Mesangial cell (primary cell): ENCODE measurements at places on chromosomes 4 and X. TPM values are rescaled to one million over a fixed set of nuclear protein-coding genes. Genes with fewer than 3 reads are reported as not detected.

Gene GATA1
- not detected in 2 replicates for total RNA-seq

Gene PRSS12
- total RNA-seq: 0.51 and 0.65 TPM in 2 replicates

Gene TLR1
- total RNA-seq: under 0.01 and 0.49 TPM in 2 replicates

Gene GYPA
- not detected in 2 replicates for total RNA-seq

Gene CSAG3
- not detected in 2 replicates for total RNA-seq

Gene AMOT
- total RNA-seq: 8.1 and 18.4 TPM in 2 replicates

Gene MGAT4D
- total RNA-seq: not detected in 2 replicates

Gene TEC
- total RNA-seq: 0.33 and 1.5 TPM in 2 replicates

Gene MAGEA11
- not detected in 2 replicates for total RNA-seq

Gene HS6ST2
- total RNA-seq: 5.9 and 6.1 TPM in 2 replicates

Gene HSFX2
- total RNA-seq: 0.25 TPM in 1 of 2 replicates, not detected in the other

Gene POU3F4
- total RNA-seq: not detected in 2 replicates

Gene ADD1
- 151 and 190 TPM in 2 replicates for total RNA-seq

Gene SLC26A1
- total RNA-seq: 0.16 and 0.51 TPM in 2 replicates

Gene EVC2
- 5.1 and 5.6 TPM in 2 replicates for total RNA-seq

Gene SLC6A8
- total RNA-seq: 18.7 and 53.7 TPM in 2 replicates

Gene CDX4
- not detected in 2 replicates for total RNA-seq

Gene NALF2
- total RNA-seq: 0.16 TPM in 1 of 2 replicates, not detected in the other

Gene CFI
- total RNA-seq: 3.9 and 69.6 TPM in 2 replicates

Gene CLNK
- not detected in 2 replicates for total RNA-seq

Gene AFM
- not detected in 2 replicates for total RNA-seq

Gene GASK1B
- total RNA-seq: 0.81 and 4.7 TPM in 2 replicates

Gene GAB3
- total RNA-seq: 0.38 and 1.1 TPM in 2 replicates

Gene FGFR3
- 2.4 and 17.5 TPM in 2 replicates for total RNA-seq

Gene SHISA3
- total RNA-seq: 0.13 and 0.81 TPM in 2 replicates

Gene PABPC4L
- total RNA-seq: 0.81 and 1.4 TPM in 2 replicates

Gene TRIM61
- 0.25 and 0.33 TPM in 2 replicates for total RNA-seq

Gene CCKAR
- total RNA-seq: 0.33 TPM in 1 of 2 replicates, not detected in the other

Gene NWD2
- not detected in 2 replicates for total RNA-seq

Gene PNMA6F
- not detected in 2 replicates for total RNA-seq

Gene RHOH
- total RNA-seq: not detected in 2 replicates

Gene NAA10
- 126 and 216 TPM in 2 replicates for total RNA-seq

Gene FAM9B
- not detected in 2 replicates for total RNA-seq

Gene SPRY1
- 3.4 and 35.6 TPM in 2 replicates for total RNA-seq

Gene SPATA4
- 0.16 and 0.38 TPM in 2 replicates for total RNA-seq

Gene SLC10A7
- 2.9 and 3.6 TPM in 2 replicates for total RNA-seq

Gene EDNRA
- total RNA-seq: 15.0 and 19.8 TPM in 2 replicates

Gene GABRE
- total RNA-seq: 0.65 and 3.2 TPM in 2 replicates

Gene SYP
- 1.5 TPM in 1 of 2 replicates, not detected in the other for total RNA-seq

Gene CENPVL2
- not detected in 2 replicates for total RNA-seq

Gene PASD1
- total RNA-seq: not detected in 2 replicates

Gene BLOC1S4
- total RNA-seq: 20.9 and 23.5 TPM in 2 replicates

Gene SYTL5
- 0.13 and 0.16 TPM in 2 replicates for total RNA-seq

Gene ZNF280C
- total RNA-seq: 3.4 and 3.9 TPM in 2 replicates

Gene WWC2
- 26.2 and 36.6 TPM in 2 replicates for total RNA-seq
